ENCODE measurements at places on chromosomes 5 and 9.

DNA sequence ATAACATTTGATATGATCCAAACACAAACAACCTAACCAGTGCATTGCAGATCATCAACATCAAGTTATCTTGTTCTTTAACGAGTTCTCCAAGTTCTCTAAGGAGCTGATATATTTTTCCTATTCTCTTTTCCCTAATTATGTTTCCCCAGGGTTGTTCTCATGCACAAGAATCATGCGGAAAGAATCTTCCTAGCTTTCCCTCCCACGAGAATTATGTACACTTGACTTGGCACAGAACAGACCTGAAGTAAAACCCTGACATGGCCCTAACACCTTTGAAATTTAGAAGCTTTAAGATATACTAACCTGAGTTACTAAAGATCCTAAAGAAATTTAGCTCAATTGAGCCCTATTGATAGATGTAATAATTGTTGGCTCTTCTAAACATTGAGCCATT is 110.7 kb upstream of the FST start:
- no peak for DNase-seq

- DNase-seq = no peak
Measured at GRCh38 chr9:136621734-136622093, 41.0 kb upstream of the EGFL7 start.

GRCh38 chr5:89010512-89010911 is 127.5 kb upstream of the MEF2C start:
- no peak for DNase-seq

DNA sequence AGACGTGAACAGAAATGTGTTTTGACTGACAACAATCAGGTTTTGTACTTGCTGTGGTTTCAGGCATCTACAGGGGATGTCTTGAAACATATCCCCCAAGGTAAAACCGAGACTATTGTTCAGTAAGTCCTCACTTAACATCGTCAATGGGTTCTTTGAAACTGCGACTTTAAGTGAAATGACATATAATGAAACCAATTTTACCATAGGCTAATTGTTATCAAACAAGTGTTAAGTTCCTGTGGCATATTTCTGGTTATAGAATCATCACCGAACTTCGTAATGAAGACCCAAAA is 16.4 kb upstream of the OMD start:
- DNase-seq = no peak

DNA sequence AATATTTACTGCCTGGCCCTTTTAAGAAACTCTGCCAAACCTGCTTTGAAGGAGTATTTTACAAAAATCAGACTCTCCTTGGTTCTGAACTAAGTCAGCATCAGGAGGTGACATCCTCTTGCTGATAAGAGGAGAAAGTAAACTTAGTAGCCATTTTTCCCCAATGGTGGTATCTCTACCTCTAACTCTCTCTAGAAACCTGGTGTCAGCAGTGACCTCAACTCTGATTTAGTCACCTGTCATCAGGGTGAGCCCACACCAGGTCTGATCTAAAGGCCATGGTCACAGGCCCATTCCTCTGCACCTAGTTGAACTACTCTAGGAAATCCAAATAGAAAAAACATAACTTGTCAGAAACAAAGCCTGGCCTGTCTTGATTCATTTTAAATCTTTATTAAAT is 4.2 kb downstream of the CARNMT1 start:
- no peak for DNase-seq
